CD14-positive monocyte (primary cell): ENCODE measurements at places on chromosomes 1 and 21. TPM values are rescaled to one million over a fixed set of nuclear protein-coding genes. Genes with fewer than 3 reads are reported as not detected.

GRCh38 chr1:203985044-203985443 lies 87.9 kb upstream of the SOX13 start:
- H3K27ac ChIP-seq, result no peak overlapping the region
- no peak for DNase-seq
- H3K27me3 ChIP-seq, result no peaks in the 10 kb centered on the region
- no peaks in the 10 kb centered on the region for H3K4me1 ChIP-seq
- H3K4me3 ChIP-seq, result no peak overlapping the region

The AKR7A3 gene
- polyA plus RNA-seq, result 0.56 and 0.88 TPM in 2 replicates

The KANK4 gene
- polyA plus RNA-seq, result not detected

The SDC3 gene
- polyA plus RNA-seq, result 1.2 and 1.3 TPM in 2 replicates

The UBE2U gene
- polyA plus RNA-seq, result not detected

The FOXD2 gene
- polyA plus RNA-seq, result 0.03 and 0.05 TPM in 2 replicates

DNA sequence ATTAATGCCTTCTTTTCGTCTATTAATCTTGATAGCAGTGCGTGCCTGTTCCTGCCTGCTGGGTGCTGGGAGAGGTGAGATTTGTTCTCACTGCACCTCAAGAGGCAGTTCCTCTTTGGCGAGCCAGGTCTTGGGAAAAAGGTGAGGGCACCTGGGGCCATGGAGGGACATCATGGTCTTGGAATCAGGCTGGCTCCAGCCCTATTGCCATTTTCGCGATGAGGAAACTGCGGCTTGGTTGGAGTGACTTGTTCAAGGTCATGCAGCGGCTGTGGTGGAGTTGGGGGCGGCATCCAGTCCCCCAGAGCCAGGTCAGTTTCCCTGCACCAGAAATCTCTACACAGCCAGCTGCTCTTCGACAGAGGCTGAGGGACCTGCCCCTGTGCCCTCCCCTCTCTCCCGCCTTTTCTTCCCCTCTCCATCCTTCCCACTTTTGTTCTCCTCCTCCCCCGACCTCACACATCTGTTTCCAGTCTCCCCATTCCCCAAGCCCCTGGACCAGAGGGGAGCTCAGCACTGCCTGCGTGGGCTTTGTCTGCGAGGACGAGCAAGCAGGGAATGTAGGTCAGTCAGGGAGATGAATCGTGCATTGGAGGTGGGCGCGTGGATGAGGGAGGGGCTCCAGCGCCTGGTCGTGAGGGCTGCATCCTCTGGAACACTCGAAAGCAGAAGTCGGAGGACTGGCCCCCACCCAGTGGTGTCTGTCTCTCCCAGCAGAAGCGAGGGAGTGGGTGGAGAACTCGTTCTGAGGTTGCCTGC lies 135.1 kb downstream of the ACTL8 start:
- H3K4me1 ChIP-seq, result no peaks in the 10 kb centered on the region

GRCh38 chr1:4028139-4028501 lies 128.0 kb upstream of the C1orf174 start:
- H3K4me3 ChIP-seq, result no peak overlapping the region
- no peak for DNase-seq
- H3K27ac ChIP-seq, result no peak overlapping the region
- H3K4me1 ChIP-seq, result no peaks in the 10 kb centered on the region
- H3K36me3 ChIP-seq, result no peaks in the 10 kb centered on the region
- H3K27me3 ChIP-seq, result no peaks in the 10 kb centered on the region

GRCh38 chr21:44312716-44313115 lies 12.9 kb downstream of the PFKL start:
- H3K36me3 ChIP-seq, result peaks cover 95% of the 10 kb centered on the region
- no peak overlapping the region for H3K4me3 ChIP-seq
- H3K27ac ChIP-seq, result no peak overlapping the region
- H3K27me3 ChIP-seq, result no peaks in the 10 kb centered on the region
- no peak for DNase-seq

- no peak overlapping the region for H3K4me3 ChIP-seq
- DNase-seq, result no peak
- no peaks in the 10 kb centered on the region for H3K27me3 ChIP-seq
- H3K36me3 ChIP-seq, result no peaks in the 10 kb centered on the region
- no peaks in the 10 kb centered on the region for H3K4me1 ChIP-seq
Observed at GRCh38 chr21:38619992-38620479, 121.8 kb upstream of the ERG start.

DNA sequence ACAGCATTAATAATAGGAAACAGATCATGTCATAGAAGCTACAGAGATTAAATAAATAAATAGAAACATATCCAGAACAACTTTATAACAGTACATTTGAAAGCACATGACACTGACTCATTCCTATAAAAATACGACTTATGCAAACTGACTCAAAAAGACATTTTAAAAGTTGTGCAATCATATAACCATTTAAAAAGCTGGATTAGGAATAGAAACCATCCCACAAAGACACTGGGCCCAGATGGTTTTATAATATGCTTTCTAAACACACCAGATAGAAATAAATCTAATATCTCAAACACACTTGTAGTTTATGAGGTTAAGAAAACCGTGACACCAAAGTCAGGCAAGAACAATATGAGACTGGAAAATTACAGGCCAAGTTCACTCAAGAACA lies 47.6 kb downstream of the MATN1 start:
- no peak overlapping the region for H3K4me3 ChIP-seq
- H3K4me1 ChIP-seq, result peaks cover 9% of the 10 kb centered on the region
- H3K27me3 ChIP-seq, result peaks cover 2% of the 10 kb centered on the region

- no peaks in the 10 kb centered on the region for H3K36me3 ChIP-seq
- H3K4me3 ChIP-seq, result no peak overlapping the region
- peak overlapping the region; percentile 4 for H3K27ac ChIP-seq
- H3K4me1 ChIP-seq, result peaks cover 67% of the 10 kb centered on the region
Observed at GRCh38 chr1:66381621-66382275, 152.2 kb upstream of the SGIP1 start.

GRCh38 chr1:230149751-230150584 lies 82.9 kb downstream of the GALNT2 start:
- no peaks in the 10 kb centered on the region for H3K27me3 ChIP-seq
- H3K4me3 ChIP-seq, result peak overlapping the region; percentile 39
- H3K27ac ChIP-seq, result peak overlapping the region; percentile 84
- H3K4me1 ChIP-seq, result peaks cover 94% of the 10 kb centered on the region
- peak; percentile 50 for DNase-seq

- no peak overlapping the region for H3K27ac ChIP-seq
- H3K36me3 ChIP-seq, result no peaks in the 10 kb centered on the region
- H3K4me3 ChIP-seq, result no peak overlapping the region
- no peaks in the 10 kb centered on the region for H3K27me3 ChIP-seq
- DNase-seq, result no peak
Observed at GRCh38 chr21:27108228-27108627, 141.3 kb upstream of the ADAMTS5 start.

- H3K4me1 ChIP-seq, result peaks cover 18% of the 10 kb centered on the region
- H3K27ac ChIP-seq, result no peak overlapping the region
Observed at GRCh38 chr1:40662151-40662550, 3.3 kb downstream of the RIMS3 start.

The MSH4 gene
- not detected for polyA plus RNA-seq

The HENMT1 gene
- 13.4 TPM for polyA plus RNA-seq

DNA sequence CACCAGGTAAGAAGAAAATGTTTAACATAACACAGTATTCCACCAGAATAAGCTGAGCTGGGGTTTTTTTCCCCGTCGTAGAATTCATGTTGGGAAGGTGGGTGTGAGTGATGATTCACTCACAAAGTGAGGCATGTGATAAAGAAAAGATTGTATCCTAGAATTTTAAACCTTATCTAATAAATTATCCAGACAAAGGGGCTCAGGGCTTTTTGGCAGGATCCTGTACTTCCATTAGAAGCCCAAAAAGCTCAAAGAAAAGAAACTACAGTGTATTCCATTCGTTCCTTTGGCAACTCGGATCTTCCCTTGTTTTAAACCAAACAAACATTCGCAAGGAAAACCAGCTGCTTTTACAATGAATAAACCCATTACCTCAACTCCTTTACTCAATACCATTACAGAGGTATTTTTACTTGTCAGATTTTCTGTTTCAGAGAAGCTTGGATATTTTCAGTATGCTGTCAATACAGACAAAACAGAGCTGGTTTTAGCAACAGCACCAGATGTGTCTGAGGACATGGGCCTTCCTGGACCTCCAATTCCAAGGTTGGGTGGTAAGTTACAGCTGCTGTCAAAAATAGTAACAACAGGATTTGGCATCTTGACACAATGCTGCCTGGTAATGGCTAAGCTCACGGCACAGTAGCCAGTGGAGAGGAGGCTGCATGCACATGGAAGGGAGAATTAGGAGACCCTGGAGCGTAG lies 159.9 kb upstream of the RUNX1 start:
- no peaks in the 10 kb centered on the region for H3K27me3 ChIP-seq
- no peak overlapping the region for H3K4me3 ChIP-seq
- DNase-seq, result no peak
- no peaks in the 10 kb centered on the region for H3K36me3 ChIP-seq

DNA sequence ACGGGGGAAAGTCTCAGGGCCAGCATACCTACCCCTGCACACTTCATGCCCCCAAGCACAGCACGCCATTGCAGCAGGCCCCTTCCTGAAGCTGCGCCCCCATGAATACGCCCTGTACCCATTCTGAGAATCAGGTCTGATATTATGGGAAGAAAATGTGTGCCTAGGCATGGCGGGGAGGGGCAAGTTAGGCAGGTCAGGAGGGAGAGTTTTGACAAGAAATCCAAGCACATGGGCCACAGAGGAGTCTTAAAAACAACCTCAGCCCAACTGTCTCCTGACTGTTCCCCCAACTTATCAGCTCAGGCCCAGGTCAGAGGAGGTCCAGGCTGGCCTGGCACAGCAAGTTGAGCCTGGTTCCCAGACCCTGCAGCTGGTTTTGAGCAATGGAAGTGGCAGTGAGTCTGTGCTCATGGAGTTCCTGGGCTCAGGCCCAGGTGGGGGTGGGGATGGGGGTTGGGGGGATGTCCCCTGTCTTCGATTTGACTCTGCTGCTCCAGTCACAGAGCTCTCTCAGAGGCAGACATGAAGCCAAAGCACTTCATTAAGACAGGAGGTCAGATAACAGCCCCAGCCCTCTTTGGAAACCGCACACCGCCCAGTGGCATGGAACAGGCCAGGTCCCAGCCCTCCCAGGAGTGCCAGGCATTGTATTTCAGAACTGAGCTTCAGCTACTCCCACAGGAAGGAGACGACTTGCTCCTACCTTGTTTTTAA lies 20.6 kb upstream of the BCAR3 start:
- no peak overlapping the region for H3K4me3 ChIP-seq
- H3K4me1 ChIP-seq, result peaks cover 33% of the 10 kb centered on the region
- no peaks in the 10 kb centered on the region for H3K27me3 ChIP-seq
- H3K36me3 ChIP-seq, result no peaks in the 10 kb centered on the region
- no peak for DNase-seq

The FLG2 gene
- not detected for polyA plus RNA-seq

The ZNF683 gene
- polyA plus RNA-seq, result not detected

The CLCNKA gene
- not detected for polyA plus RNA-seq

GRCh38 chr1:37403166-37403565 lies 71.2 kb upstream of the ZC3H12A start:
- no peaks in the 10 kb centered on the region for H3K27me3 ChIP-seq
- H3K4me3 ChIP-seq, result no peak overlapping the region
- no peak for DNase-seq
- H3K27ac ChIP-seq, result no peak overlapping the region
- no peaks in the 10 kb centered on the region for H3K36me3 ChIP-seq
- H3K4me1 ChIP-seq, result no peaks in the 10 kb centered on the region

- no peaks in the 10 kb centered on the region for H3K27me3 ChIP-seq
- DNase-seq, result no peak
Observed at GRCh38 chr1:216238844-216239243, 184.4 kb downstream of the USH2A start.

DNA sequence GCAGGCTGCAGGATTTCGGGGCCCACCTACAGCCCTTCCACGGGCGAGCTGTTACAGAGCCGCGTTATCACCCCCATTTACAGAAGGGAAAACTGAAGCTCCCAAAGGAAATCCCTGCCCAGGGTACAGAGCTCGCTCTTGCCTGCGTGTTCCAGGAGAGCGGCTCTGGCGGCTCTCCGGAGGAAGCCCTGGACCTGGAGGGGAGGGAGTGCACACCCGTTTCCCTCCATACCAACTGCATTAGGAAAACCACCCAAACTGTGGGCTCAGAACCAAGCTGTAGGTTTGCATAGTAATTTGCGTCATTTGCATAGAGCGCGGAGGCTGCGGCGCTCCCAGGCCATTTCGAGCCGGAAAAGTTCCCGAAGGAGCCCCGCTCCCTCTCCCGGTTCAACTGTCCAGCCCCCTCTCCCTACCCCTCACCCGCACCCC lies 24.7 kb upstream of the ADGRB2 start:
- no peaks in the 10 kb centered on the region for H3K36me3 ChIP-seq
- H3K4me1 ChIP-seq, result peaks cover 18% of the 10 kb centered on the region
- peak overlapping the region; percentile 64 for H3K4me3 ChIP-seq

The ZSWIM5 gene
- polyA plus RNA-seq, result not detected in 2 replicates

DNA sequence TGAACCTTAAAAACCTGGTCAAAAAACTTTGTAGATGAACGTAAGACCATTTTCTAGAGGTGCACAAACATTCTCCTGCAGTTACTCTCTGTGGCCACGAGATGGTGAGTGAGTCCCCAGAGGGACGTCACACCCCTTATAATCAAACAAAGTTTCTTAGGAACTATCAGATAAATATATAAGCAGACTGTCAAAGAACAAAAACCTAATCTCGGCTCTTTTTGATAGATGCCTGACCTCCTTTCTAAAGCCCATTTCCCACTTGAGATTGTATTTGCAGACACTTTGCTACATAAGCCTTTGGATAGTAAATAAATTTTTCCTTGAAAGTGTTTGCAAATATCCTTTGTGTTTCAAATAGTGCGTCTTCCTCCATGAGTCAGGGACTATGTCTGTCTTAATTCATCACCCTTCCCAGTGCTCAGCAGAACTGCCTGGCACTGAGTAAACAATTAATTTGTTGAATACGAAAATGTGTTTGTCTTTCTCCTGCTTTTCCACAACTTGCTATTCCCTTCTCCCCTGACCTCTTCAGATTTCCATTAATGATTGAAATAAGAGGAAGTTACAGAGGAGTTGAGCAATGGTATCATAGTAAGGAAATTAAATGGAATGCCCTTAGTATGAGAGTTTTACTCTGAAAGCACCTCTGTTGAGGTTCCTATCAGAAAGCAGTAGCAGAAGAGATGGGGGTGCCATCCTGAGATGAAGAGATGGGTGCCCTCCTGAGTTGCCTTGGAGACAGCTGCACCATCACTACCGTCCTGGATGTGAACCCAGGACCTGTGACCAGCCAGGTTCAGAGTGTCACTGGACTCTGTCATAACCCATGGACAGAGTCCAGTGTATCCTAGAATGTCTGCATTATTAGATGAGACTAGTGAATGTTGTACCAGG lies 57.8 kb upstream of the RAVER2 start:
- no peaks in the 10 kb centered on the region for H3K27me3 ChIP-seq
- H3K4me1 ChIP-seq, result peaks cover 18% of the 10 kb centered on the region
- H3K27ac ChIP-seq, result peak overlapping the region; percentile 47
- H3K36me3 ChIP-seq, result no peaks in the 10 kb centered on the region

The CYP2J2 gene
- not detected for polyA plus RNA-seq

GRCh38 chr1:46983166-46983829 lies 40.2 kb upstream of the CYP4X1 start:
- H3K27me3 ChIP-seq, result no peaks in the 10 kb centered on the region
- no peak overlapping the region for H3K27ac ChIP-seq
- no peaks in the 10 kb centered on the region for H3K4me1 ChIP-seq
- no peaks in the 10 kb centered on the region for H3K36me3 ChIP-seq
- DNase-seq, result no peak
- no peak overlapping the region for H3K4me3 ChIP-seq

The SCYL3 gene
- polyA plus RNA-seq, result 3.1 and 4.9 TPM in 2 replicates
